ENCODE measurements at places on chromosomes 2 and 18. TPM values are rescaled to one million over a fixed set of nuclear protein-coding genes. Genes with fewer than 3 reads are reported as not detected.

The SCN3A gene
- not detected for total RNA-seq

The LHCGR gene
- total RNA-seq: not detected

The UGT1A5 gene
- not detected for total RNA-seq

The VIT gene
- not detected for total RNA-seq

The AGAP1 gene
- total RNA-seq: 42.4 TPM

The VAMP8 gene
- 49.9 TPM for total RNA-seq

DNA sequence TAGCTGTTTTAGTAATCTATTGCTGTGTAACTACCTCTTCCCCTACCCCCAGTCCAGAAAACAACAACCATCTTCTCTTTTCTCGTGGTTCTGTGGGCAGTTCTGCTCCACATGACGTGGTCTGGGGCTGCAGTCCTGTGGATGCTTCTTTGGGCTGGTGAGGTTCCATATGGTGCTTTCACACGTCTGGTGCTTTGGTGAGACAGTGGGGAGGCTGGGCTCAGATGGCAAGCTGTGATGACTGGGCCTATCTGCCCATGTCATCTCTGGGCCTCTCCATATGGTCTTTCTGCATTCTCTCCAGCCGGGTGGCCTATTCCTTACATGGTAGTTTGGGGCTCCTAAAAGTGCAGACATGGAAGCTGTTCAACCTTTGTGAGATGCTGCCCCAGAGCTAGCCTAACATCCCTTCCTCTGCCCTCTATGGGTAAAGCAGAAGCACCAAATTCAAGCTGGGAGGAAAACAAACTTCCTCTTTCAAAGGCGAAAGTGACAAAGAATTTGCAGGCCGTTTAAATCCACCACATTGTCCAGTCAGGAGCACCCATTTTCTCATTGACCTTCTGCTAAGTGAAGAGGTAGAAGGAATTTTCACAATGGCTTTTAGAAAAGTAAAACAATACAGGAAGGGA lies 68.3 kb upstream of the IL1R1 start:
- no peak for DNase-seq

DNA sequence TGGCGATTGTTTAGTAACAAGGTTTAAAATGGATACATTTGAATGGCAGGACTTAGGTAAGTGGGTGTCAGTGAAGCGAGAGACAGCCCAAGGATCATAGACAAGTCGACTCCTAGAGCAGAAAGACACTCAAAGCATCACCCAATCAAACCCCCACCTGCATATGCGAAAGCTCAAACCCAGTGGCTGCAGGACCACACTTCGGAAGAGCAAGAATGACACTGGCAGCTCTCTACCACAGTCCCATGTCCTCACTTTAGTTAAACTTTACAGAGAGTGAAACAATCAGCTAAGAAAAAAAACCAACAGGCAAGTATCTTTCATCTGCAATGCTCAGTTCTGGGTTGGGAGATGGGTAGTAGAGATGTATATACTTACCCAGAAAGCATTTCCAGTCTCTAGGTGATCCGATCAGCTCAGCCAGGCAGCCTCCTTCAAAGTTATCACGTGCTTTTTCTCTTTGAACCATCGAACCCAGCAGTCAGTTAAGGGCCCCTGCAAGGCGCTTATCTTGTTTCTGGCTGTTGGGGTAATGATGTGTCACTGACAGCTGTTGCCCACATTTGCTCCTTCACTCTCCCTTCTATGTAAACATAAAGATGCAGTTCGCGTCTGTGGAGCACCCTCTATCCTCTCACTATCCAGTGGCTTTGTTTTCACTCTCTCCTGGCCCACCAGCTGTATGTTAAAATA lies 357.5 kb upstream of the ID2 start:
- no peak for DNase-seq

- DNase-seq: peak; percentile 65
Measured at GRCh38 chr2:230160112-230160660, 59.6 kb downstream of the SP110 start.

GRCh38 chr2:239994086-239994485 lies 31.1 kb downstream of the NDUFA10 start:
- no peak for DNase-seq

DNA sequence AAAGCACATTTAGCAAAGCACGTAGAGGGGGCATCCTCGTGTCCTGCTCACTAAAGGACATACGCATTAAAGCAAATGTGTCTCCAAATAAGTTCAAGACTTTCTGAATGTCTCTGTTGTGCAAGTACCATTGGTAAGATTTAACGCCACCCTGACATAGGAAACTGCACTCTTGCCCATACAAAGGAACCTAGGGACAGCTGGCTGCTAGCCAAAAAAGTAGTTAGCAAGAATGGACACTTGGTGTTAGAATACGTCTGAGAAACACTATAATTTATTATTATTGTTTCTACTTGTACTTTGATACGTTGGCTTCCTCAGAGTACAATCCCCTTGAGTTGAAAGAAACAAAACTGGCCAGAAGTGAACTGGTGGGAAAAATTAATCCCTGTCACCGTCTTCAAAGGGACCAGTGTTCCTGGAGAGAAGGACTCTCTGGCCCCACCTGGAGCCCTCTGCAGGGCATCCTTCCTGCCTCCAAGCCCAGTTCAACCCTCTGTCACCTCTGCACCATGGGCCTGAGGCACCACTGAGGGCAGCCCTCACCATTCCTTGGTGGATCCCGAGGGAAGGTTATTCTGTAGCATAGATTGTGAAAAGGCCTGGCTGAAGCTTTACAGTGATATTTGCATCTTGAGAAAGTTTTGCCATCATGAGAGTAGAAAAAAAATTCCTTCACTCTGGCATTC lies 51.4 kb upstream of the APCDD1 start:
- no peak for DNase-seq

GRCh38 chr2:232927793-232928550 lies 57.9 kb downstream of the SNORC start:
- no peak for DNase-seq

Data from MCF 10A (cell line).